ENCODE measurements at places on chromosomes 2 and 18.

DNA sequence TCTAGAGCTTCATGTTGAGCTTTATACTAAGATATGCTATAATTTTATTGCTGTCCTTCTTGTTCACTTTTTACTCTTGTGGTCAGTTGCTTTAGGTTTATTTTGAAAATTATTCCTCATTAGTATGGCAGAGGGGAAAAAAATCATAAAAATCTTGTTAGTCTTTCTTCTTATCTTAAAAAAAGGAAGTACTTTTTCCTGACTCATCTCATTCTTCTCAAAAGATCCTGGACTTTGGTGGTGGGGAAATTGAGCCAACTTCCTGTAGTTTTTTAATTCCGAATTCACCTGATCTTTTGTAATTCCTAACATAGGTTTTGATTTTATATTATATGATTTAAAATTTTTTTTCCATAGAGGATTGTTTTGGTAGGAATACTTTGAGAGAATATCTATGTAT, 3.8 kb downstream of the SLC4A1AP start:
- no peak for DNase-seq

- no peak for DNase-seq
Observed at GRCh38 chr18:4721545-4721944, 266.4 kb upstream of the DLGAP1 start.

GRCh38 chr2:63477686-63478085, 110.6 kb downstream of the WDPCP start:
- no peak for DNase-seq

DNA sequence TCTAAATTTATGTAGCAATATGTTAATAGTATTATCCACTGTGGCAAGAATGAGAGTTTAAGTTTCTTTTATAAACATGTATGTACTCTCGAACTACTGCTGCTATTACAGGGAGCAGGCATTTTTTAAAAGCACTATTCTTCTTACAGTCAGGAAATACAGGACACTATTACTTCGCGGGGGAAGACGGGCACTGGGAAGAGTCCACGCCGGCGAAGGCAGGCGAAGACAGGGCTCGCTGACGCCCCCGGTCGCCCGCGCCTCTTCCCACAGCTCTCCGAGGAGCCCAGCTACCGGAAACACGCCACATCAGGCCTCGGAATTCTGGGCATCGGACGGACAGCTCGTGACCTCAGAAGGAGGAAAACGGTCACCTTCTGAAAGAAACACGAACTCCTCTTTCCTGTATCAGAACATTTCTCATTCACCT, 90.2 kb downstream of the FAM161A start:
- no peak for DNase-seq

- no peak for DNase-seq
Observed at GRCh38 chr2:26993768-26994167, 23.3 kb downstream of the MAPRE3 start.

DNA sequence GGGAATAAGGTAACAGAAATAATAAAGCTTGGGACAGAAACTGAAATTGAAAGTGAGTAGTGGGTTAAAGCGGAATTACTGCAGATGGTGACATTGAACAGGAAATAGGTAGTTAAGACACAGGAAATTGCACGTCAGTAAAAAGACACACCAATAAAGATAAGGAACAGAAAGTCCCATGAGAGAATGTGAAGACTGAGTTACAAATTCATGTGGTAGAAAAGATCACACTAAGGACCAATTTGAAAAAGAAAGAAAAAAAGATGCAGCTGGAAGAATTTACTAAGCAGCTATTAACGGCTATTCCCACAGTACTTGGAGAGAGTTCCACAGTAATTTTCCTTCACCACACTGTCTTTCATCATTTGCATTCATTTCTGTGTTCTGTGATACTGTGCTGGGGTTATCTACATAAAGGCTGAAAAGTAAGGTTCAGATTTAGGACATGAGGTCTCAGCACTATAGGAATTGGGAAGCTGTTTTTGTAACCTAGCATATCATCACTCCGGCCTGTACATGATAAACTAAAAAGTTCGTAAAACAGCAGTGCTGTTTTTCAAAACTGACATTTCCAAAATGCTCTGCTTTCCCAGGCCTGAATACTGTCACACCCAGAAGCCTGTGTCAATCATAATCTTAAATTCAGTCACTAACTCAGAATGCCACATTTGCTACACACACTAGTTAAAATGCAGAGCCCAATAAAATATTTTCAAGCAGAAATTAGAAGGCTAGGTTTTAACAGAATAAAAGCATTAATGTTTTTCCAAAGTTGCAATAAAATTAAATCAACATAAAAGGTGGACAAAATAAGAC, 42.9 kb downstream of the SRBD1 start:
- DNase-seq = peak; percentile 68

DNA sequence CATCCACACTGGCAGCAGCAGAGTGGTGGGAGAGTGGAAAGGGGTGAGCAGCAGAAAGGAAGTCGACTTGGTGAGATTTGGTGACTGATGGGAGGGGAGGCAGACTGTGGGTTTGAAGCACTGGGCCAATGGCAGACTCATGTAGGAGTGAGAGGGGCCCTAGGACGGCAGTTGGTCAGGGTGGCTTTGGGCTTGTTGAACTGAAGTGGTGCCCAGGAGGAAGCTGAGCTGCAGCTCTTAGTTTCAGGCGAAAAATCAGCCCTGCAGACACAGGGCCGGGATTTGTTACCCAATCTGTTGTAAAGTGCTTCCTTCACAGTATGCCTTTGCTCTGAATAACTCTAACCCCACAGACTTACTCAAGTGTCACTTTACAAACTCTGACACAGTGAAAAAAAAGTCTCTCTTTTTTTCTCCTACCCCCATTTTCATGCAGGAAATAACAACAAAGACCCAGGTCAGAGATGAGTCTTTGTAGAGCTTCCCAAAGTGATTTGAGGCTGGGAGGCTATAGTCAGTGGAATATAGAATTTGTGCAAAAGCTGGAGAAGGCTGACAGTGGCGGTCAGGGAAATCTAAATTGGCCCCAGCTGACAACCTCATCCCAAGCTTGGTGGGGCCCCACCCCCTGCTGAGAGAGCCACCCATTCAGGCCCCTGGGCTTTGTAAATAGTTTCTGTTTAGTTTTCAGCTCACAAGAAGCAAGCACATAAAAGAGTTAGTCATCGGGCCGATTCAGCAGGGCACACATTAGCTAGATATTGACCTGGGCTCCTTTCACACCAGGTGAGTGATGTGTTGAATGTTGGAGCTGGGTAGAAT, 226.9 kb downstream of the VAPA start:
- DNase-seq = no peak

GRCh38 chr2:39608686-39609441, 56.9 kb upstream of the TMEM178A start:
- DNase-seq = no peak

DNA sequence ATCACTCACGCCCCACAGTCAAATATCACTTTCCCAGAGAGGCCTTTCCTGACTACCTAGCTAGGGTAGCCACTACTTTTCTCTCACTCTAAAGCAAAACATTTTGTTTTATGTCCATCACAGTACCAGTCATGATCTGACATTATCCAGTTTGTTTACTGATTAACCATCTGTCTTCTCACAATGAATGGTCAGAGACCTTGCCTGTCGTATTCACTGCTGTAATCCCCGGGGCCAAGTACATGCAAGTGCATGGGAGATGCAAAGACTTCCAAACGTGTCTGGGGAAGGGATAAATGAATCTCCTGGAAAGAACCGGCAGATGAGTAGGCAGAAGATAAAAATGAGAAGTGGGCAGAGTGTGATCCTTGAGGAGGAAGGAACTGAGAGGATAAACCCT, 39.7 kb downstream of the THUMPD2 start:
- no peak for DNase-seq

- no peak for DNase-seq
Observed at GRCh38 chr2:142796161-142796560, 81.3 kb upstream of the KYNU start.

- DNase-seq = no peak
Observed at GRCh38 chr2:237865623-237866041, 6.2 kb downstream of the RAMP1 start.

GRCh38 chr2:216698895-216699294, 3.5 kb upstream of the IGFBP5 start:
- no peak for DNase-seq

DNA sequence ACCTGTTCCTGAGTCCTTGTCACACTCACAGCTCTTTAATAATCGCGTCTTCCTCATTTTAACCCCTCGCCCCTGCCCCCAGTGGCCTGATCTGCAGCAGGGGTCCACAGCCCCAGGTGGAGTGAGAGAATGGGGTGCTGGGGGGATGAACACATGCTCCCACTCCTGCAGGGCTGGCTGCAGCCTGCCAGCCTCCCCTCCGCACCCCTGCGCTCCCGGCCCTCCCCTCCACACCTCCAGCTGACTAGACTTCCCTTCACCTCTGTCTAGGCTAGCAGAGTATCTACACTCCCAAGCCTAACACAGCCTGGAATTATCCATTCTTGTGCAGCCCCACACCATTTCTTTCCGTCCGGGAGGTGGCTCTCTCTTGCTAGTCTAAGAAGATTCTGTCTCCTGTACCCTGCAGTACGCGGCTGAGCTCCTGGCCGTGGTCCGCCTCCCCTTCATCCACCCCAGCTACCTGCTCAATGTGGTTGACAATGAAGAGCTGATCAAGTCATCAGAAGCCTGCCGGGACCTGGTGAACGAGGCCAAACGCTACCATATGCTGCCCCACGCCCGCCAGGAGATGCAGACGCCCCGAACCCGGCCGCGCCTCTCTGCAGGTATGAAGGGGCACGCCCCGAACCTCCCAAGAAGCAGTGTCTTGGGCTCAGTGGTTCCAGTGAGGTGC, 231.6 kb downstream of the ATAD2B start:
- no peak for DNase-seq

- DNase-seq = no peak
Observed at GRCh38 chr2:40435426-40436092, 16.3 kb downstream of the SLC8A1 start.

- no peak for DNase-seq
Observed at GRCh38 chr2:5076599-5076998, 615.6 kb upstream of the SOX11 start.

GRCh38 chr2:204328373-204328772, 216.9 kb upstream of the PARD3B start:
- DNase-seq = no peak

DNA sequence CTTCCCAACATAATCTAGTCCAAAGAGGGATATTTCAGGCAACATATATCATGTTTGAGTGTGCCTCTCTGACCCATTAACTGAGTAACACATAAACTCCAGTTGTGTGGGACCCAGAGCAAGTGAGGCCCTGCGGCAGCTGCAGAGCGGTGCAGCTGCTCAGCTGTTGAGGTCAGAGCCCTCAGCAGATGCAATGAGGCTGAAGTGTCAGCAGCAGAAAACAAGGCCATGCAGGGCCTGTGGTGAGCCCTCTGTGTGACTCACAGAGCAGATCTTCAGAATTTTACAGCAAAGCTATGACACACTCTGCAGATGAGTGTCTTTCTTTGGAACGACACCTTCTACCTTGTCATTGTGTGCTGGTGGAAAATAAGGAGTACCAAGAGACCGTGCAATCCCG, 168.5 kb downstream of the CBLN2 start:
- DNase-seq = no peak

- no peak for DNase-seq
Observed at GRCh38 chr2:85183479-85183878, 50.3 kb downstream of the TCF7L1 start.

DNA sequence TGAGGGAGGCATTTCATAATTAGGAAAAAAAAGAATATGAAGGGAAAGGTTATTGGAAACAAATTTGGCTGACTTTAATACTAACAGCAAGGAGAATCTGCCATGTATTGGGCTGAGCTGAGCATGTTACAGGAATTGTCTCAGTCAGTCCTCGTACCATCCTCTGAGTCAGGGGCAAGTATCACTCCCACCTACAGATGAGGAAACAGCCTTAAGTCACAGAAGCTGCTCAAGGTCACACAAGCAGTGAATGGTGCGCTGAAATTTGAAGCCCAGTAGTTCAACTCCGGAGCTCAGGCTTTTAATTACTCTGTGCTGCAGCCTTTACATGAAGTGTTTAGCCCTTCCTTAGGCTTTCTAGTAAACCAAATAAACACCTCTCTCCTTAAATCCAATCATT, 17.3 kb downstream of the PROKR1 start:
- no peak for DNase-seq

GRCh38 chr2:186399082-186399644, 86.9 kb upstream of the ZC3H15 start:
- no peak for DNase-seq

- no peak for DNase-seq
Observed at GRCh38 chr2:103529798-103530502, 768.1 kb downstream of the TMEM182 start.

DNA sequence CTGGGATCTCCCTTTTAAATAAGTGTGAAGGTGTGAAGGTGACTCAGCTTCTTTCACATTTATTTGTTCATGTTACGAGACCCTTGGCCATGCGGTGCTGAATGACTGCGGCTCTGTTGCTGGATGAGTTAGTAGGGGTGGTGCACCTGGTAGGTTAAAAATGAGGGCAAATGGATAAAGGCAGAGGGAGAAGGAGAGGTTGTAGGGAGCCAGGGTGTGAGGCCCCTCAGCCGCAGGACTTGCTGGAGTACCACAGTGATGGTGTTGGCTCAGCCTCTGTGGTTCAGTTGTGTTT, 164.2 kb downstream of the NAPG start:
- DNase-seq = no peak

- DNase-seq = no peak
Observed at GRCh38 chr2:237633061-237633561, 5.7 kb downstream of the LRRFIP1 start.

- DNase-seq = no peak
Observed at GRCh38 chr2:12070581-12070980, 324.1 kb downstream of the LPIN1 start.

GRCh38 chr2:122390406-122390805, 635.0 kb downstream of the TSN start:
- peak; percentile 11 for DNase-seq

DNA sequence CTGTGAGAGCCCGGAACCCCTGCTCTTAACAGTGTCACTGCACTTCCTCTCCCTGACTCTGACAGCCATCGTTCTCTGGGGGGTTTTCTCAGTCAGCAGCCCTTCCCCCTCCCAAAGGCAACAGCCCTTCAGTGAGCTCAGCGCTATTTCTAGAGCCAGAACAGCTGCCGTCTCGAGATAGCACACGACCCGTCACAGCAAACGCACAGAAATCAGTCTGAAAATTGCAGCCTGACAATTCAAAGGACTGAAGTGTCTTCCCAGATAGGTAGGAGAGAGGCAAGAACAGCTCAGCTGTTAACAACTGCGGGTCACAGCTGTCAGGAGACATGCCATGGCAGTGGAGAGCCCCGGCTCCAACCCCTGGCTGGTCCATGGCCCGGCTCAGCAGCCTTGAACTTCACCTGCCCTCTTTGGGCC, 45.4 kb downstream of the ST8SIA5 start:
- DNase-seq = peak; percentile 38

DNA sequence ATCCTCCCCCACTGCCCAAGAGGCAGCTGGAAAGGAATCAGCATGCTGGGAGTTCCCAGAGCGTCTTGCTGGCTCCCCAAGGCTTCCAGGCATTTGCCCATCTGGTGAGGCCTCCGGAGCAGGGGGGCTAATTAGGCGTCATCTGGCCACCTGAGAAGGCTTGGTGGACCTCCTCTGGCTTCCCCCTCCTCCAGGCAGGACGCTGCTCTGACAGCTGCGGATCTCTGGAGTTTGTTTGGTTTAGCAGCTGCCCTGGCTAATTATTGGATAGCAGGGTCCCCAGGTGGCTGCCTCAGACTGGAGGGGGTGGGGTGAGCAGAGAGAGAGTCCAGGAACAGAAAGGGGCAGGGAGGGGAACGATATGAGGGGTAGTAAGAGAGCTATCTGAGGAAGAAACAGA, 425.2 kb upstream of the MEX3C start:
- DNase-seq = no peak

GRCh38 chr2:39538718-39539117, 101.6 kb upstream of the MAP4K3 start:
- DNase-seq = no peak

GRCh38 chr2:226464380-226464779, 335.2 kb downstream of the IRS1 start:
- no peak for DNase-seq
